ENCODE measurements at places on chromosomes 2 and 18.

DNA sequence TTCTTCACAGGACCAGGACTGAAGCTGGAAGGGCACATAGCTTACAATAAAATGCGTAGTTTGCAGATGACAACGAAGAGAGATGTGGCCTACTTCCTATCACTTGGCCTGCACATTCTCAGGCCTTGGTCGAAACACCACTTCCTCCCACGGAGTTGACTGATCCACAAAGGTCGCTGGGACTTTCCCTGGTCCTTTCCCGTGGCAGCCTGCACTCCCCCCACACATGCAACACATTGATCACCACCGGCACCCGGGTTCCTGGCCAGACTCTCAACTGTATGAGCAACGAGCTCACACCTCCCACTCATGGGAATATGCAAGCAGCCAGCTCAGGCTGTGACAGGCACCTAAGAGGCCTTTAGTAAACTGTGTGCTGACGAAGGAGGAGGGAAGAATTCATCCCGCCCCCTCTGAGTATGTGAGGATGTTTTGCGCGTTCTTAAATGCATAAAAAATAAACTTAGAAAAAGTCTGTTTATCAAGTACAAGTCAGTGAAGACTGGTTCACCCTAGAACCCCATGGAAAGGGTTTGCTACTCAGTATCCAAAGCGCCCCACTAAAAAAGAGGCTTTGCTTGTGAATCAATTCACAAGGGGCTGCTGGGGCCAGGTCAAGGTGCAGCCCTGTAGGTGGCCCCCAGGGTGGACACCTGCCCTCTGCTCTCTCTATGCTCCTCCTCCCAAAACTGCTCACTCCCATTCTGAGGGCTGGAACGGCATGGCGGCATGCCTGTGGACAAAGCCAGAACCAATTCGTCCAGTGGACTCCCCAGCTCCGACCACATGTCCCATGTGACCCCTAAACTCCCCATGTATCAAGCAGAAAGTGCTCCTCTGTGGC lies 154.3 kb downstream of the EIPR1 start:
- peak; percentile 14 for DNase-seq

DNA sequence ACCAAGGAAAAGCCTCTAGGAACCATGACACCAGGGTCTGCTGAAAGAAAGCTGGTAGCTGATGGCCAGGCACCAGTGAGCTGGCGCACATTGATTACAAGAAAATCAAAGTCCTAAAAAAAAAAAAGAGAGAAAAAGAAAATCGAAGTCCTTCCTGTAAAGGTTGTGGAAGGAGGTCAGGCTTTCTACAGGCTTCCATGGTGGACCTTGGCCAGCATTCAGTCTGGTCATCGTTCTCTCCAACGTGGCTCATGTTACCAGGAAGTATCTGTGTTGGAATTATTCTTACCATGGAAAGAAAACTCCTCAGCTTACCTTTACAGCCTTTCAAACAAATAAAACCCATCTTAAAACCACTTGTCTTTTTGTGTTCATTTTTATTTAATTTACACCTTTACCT lies 65.6 kb downstream of the CYB5A start:
- no peak for DNase-seq

DNA sequence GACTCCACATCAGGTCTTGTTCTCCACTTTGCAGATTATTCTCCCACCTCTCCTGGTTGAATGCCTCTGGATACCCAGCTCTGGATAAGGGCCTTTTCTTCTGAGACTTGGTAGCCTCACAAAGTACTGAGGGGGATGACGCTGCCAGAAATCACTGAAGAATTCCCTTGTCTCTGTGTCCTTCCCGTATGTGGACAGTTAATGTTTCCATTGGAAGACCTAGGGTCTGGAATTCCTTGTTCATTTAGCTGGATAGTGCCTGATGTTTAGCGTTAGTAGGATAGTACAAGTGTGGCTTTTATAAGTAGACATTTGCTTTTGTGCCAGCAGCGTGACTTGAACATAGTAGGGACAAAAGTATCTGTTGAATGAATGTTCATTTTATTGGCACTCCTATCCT lies 76.9 kb downstream of the CLHC1 start:
- no peak for DNase-seq

- DNase-seq, result no peak
These were observed 502 bp downstream of the MERTK start for GRCh38 chr2:111898703-111899514.

DNA sequence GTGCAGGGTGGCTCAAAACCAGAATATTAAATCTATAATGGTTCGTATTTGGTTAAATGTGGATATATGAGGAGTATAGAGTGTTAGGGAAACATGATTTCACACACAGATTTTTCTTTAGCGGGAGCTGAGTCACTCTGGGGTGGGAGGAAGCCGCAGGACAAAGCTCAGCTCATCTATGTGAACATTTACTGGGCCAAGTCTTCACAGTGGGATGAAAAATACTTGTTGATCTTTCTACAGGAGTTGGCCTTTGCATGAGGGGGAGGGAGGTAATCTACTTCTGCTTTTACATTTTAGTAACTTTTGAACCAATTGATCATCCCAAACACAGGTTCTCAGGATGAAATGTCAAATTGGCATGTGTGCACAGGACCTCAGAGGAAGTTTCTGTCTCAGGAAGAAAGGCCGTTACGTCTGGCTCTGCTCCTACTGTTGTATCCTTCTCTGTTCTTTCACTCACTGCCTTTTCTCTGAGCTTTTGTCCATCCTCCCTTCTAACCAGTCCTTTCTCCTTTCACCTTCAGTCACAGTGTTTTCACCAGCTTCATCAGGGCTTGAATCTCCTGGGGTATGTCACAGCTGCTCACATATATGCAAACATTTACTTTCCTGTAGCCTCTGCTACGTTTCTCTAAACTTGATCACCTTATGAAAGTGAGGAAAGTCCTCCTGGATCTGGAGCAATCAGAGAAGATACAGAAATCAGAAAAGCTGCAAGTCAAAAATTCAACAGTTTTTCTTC lies 943.3 kb upstream of the FANCL start:
- no peak for DNase-seq

DNA sequence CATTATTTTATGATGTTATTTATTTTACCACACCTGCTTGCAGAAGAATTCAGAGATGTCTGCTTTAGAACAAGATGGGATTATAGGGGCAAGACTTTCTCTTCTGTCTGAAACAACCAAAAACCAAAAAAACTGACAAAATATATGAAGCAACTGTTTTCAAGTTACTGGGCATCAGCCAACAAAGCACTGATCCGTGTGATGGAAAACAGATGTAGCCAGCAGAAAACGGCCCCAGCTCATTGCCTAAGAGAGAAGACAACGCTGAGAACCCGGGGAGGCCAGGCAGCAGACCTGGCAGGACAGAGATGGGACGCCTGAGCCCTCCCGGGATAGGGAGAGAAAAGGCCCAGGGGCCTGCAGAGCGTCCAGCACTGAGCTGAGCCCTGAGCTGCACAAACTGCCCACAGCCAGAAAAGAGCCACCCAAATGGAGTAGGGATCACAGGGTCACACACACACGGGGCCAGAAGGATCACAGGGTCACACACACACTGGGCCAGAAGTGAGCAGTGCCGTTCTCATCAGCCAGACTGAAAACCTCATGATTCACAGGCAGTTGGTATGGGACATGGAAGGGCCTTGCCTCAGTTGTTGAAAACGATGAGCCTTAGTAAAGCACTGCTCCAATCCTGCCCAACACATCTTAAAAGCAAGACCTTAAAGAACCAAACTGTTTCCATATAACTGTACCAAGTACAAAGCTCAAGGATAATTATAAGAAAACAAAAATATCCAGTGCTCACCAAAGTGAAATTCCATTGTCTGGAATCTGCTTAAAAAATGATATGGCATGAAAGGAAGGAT lies 12.1 kb downstream of the PXDN start:
- DNase-seq, result no peak

- DNase-seq, result no peak
These were observed 24.1 kb downstream of the COL6A3 start for GRCh38 chr2:237389831-237390230.

GRCh38 chr2:215887303-215887702 lies 126.0 kb downstream of the MREG start:
- DNase-seq, result no peak

GRCh38 chr2:95231723-95232122 lies 24.4 kb downstream of the ZNF892 start:
- DNase-seq, result no peak

DNA sequence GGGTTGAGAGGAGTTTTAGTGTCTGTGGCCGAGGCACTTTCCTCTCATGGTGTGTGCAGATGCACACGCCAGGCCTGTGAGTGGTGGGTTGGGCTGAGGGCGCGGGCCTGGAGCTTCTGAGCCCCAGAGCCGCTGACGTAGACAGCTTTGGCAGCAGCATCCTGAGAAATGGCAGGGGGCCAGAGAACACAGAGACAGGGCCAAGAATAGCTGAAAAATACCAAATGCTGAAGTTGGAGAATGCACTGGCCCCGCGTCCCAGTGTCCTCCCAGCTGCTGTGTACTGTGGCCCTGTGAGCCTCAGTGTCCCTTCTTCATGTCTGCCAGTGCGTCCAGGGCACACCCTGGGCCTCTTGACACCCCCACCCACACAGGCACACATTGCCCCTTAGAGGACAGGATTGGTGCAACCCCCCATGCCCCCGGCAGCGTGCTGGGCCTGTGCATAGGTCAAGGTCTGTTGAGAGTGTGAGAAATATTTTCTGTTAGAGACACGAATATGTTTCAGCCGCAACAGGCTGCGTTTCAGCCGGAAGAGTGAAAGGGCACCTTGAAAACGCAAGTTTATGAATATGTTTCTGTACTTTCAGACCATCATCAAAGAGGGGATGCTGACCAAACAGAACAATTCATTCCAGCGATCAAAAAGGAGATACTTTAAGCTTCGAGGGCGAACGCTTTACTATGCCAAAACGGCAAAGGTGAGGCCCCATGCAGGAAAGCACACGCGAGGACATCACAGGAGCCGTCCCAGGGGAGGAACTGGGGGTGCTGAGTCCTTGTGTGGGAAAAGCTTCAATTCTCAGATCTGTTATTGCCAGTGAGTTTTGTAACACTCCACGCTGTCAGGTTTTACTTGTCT lies 33.6 kb downstream of the DGKD start:
- DNase-seq, result no peak

GRCh38 chr2:26521913-26522180 lies 43.9 kb upstream of the OTOF start:
- no peak for DNase-seq

GRCh38 chr2:83517727-83518368 lies 941.2 kb downstream of the SUCLG1 start:
- no peak for DNase-seq

DNA sequence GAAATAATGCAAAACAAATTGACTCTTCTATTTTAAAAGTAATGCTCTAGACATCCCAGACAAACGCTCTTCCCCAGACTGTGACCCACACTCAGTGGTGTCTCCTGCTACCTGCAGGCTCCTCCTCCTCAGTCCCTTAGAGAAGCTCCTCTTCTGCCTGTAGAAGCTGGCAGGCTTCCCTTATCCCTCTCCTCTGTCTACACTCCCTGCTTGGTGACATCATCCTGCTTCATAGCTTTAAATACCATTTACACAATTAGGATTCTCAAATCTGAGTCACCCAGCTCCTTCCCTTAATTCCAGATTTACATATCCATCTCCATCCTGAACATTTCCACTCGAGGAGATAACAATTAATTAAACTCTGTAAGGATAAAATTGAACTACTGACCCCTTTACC lies 167.9 kb downstream of the FBXO15 start:
- no peak for DNase-seq

GRCh38 chr2:221500501-221501209 lies 71.4 kb downstream of the EPHA4 start:
- no peak for DNase-seq

GRCh38 chr2:99476629-99477028 lies 13.2 kb downstream of the REV1 start:
- no peak for DNase-seq
